ENCODE measurements at places on chromosomes 1 and 21. TPM values are rescaled to one million over a fixed set of nuclear protein-coding genes. Genes with fewer than 3 reads are reported as not detected.

DNA sequence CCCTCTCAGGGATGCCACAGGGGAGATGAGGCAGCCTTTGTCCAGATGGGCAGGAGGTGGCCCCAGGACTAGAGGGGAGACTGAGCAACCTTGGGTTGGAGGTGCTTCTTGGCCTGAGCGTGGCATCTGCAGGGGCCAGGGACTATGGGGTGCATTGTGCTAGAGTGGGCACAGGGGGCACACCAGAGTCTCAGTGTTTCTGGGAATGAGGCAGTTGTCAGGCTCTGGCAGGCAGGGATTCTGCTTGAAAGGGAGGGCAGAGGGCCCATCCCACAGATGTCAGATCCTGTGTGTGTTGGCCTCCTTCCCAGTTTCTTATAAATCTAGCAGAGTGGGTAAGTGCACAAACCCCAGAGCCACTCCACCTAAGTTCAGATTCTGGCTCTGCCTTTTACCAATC, 13.7 kb downstream of the LGR6 start:
- no peaks in the 10 kb centered on the region for H3K4me1 ChIP-seq
- no peaks in the 10 kb centered on the region for H3K36me3 ChIP-seq
- no peak overlapping the region for H3K4me3 ChIP-seq
- peaks cover 39% of the 10 kb centered on the region for H3K27me3 ChIP-seq
- no peak overlapping the region for H3K27ac ChIP-seq

GRCh38 chr1:145720556-145720877, 1.2 kb downstream of the CD160 start:
- DNase-seq, result peak; percentile 92
- H3K27ac ChIP-seq, result peak overlapping the region; percentile 64
- peaks cover 14% of the 10 kb centered on the region for H3K4me1 ChIP-seq
- peak overlapping the region; percentile 66 for H3K4me3 ChIP-seq
- no peaks in the 10 kb centered on the region for H3K36me3 ChIP-seq

GRCh38 chr21:43196826-43197225, 28.0 kb downstream of the CRYAA start:
- H3K4me1 ChIP-seq, result peaks cover 9% of the 10 kb centered on the region
- H3K36me3 ChIP-seq, result no peaks in the 10 kb centered on the region
- H3K27ac ChIP-seq, result no peak overlapping the region
- DNase-seq, result no peak
- peaks cover 14% of the 10 kb centered on the region for H3K27me3 ChIP-seq

DNA sequence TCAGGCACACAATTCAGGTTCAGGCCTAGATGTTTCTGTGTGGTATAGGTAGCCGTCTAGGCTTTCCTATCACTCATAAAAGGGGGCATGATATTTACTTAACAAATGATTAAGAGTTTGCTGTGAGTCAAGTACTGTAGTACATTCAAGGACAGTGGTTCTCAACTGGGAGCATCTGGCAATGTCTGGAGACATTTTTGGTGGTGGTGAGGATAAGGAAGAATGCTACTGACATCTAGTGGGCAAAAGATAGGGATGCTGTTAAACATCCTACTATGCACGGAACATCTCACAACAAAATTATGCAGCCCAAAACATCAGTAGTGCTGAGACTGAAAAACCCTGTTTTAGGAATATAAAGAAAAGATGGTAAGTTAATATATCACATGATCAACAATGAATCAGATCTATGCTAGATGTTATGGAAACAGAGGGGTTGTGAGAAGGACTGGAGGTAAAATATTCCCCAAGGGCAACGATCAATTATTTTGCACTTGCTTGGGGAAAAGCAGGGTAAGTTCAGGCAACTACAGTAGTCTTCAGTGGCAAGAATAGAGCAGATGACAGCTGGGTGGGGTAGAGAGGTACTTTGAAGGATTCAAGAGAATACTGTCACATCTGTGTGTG, 4.9 kb downstream of the DNTTIP2 start:
- no peak overlapping the region for H3K27ac ChIP-seq
- peaks cover 20% of the 10 kb centered on the region for H3K4me1 ChIP-seq
- peak; percentile 63 for DNase-seq
- peaks cover 81% of the 10 kb centered on the region for H3K36me3 ChIP-seq

- no peak for DNase-seq
- H3K4me1 ChIP-seq, result peaks cover 6% of the 10 kb centered on the region
- no peaks in the 10 kb centered on the region for H3K36me3 ChIP-seq
- no peak overlapping the region for H3K4me3 ChIP-seq
- no peak overlapping the region for H3K27ac ChIP-seq
- H3K27me3 ChIP-seq, result no peaks in the 10 kb centered on the region
Observed at GRCh38 chr21:32470206-32470605, 57.7 kb downstream of the EVA1C start.

ATP1A2 gene
- total RNA-seq, result 0.13 TPM

TFAP2E gene
- total RNA-seq, result not detected

TMPRSS3 gene
- not detected for total RNA-seq
